ENCODE measurements at places on chromosomes 6 and 20. TPM values are rescaled to one million over a fixed set of nuclear protein-coding genes. Genes with fewer than 3 reads are reported as not detected.

EYA4 gene
- total RNA-seq, result not detected

ENPP3 gene
- 0.19 TPM for total RNA-seq

EPB41L2 gene
- total RNA-seq, result 20.2 TPM

KCNK15 gene
- not detected for total RNA-seq
